Caco-2 (cell line): ENCODE measurements at places on chromosomes 7 and 10.
A peak's percentile ranks its signal among the peaks of the same experiment; 100 is the strongest.

DNA sequence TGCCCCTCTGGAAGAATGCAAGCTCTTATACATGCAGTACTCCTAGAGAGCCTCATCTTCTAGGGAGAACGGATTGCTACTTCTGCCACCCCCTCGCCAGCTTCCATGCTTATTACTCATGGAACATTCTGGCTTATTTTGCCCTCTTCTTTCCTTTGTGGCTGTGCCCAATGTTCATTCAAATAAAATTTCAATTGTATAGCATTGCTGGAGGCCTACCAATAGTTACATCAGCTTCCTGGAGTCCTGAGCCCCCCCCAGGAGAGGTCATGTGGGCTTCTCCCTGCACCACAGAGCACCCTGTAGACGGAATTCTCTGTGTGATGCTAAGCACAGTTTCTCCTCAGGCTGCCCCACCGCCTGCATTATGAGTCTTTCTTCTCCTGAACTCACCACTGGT lies 1094.0 kb downstream of the KCNMA1 start:
- no peak overlapping the region for H3K4me3 ChIP-seq
- H3K4me1 ChIP-seq: no peaks in the 10 kb centered on the region
- DNase-seq: no peak

DNA sequence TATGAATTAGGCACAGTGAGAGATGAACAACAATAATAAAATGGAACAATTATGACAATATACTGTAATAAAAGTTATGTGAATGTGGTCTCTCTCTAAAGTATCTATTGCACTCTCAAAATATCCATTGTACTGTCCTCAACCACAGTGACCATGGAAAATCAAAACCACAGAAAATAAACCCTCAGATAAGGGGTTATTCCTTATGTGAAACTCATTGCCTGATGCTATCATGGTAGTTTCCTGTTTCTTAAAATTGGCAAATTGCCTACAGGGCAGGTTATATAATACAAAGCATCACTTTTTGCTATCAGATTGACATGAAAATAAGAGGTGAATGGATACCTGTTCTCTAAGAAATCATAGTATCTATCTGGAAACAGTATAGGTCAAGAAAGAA lies 3.8 kb downstream of the MCM10 start:
- no peaks in the 10 kb centered on the region for H3K36me3 ChIP-seq
- no peak for DNase-seq
- H3K4me1 ChIP-seq: peaks cover 4% of the 10 kb centered on the region; the same call in 1 of the 2 replicates
- H3K27ac ChIP-seq: no peak overlapping the region

- H3K36me3 ChIP-seq: no peaks in the 10 kb centered on the region
- no peak overlapping the region for H3K4me3 ChIP-seq
- no peak overlapping the region for H3K27ac ChIP-seq
- H3K4me1 ChIP-seq: peaks cover 9% of the 10 kb centered on the region; the same call in 1 of the 2 replicates
- no peaks in the 10 kb centered on the region for H3K27me3 ChIP-seq
Observed at GRCh38 chr10:119531067-119531466, 11.5 kb downstream of the RGS10 start.

- H3K27ac ChIP-seq: peak overlapping the region; percentile 31
- DNase-seq: peak; percentile 28
- H3K27me3 ChIP-seq: no peaks in the 10 kb centered on the region
- H3K36me3 ChIP-seq: no peaks in the 10 kb centered on the region
- H3K4me1 ChIP-seq: no peaks in the 10 kb centered on the region
- H3K4me3 ChIP-seq: no peak overlapping the region
Observed at GRCh38 chr10:79022565-79023230, 46.1 kb upstream of the ZMIZ1 start.

DNA sequence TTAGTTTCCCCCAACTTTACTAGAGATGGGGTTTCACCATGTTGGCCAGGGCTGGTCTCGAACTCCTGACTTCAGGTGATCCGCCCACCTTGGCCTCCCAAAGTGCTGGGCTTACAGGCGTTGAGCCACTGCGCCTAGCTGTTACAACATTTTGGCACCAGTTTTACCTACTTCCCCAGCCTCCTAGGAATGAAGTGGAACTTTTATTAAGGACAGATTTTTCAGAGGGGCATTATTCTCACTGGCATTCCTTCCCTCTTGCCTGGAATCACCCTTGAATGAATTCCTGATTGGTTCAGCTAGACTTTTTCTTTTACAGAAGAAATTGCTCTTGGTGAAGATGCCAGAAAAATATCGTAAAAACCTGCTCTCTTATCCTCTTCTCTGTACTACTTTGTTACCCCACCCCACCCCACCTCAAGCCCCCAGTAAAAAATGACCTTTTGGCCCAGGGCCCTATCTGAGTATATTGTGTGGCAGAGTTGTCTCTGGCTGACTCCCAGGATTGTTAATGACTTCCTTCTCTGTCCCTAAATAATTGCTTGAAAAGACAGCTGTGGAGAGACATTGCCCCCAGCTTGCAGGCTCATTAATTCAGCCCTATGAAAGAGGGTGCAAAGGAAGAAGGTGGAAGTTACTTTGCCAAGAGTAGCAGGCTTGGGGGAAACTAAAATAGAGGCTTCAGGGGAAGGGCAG lies 189.6 kb downstream of the AUTS2 start:
- no peak for DNase-seq
- no peaks in the 10 kb centered on the region for H3K27me3 ChIP-seq
- no peaks in the 10 kb centered on the region for H3K4me1 ChIP-seq
- no peak overlapping the region for H3K4me3 ChIP-seq
- no peaks in the 10 kb centered on the region for H3K36me3 ChIP-seq
- H3K27ac ChIP-seq: no peak overlapping the region
